Activated T-cell treated with anti-CD3 and anti-CD28 coated beads, Interleukin-2, amount 50 U/mL, for 72 hours (primary cell): ENCODE measurements at places on chromosomes 1 and 21. TPM values are rescaled to one million over a fixed set of nuclear protein-coding genes. Genes with fewer than 3 reads are reported as not detected.
A peak's percentile ranks its signal among the peaks of the same experiment; 100 is the strongest.

Gene MCOLN3
- total RNA-seq: 0.91 TPM

Gene FAM167B
- total RNA-seq: 1.9 TPM

Gene MAP1LC3C
- total RNA-seq: not detected

DNA sequence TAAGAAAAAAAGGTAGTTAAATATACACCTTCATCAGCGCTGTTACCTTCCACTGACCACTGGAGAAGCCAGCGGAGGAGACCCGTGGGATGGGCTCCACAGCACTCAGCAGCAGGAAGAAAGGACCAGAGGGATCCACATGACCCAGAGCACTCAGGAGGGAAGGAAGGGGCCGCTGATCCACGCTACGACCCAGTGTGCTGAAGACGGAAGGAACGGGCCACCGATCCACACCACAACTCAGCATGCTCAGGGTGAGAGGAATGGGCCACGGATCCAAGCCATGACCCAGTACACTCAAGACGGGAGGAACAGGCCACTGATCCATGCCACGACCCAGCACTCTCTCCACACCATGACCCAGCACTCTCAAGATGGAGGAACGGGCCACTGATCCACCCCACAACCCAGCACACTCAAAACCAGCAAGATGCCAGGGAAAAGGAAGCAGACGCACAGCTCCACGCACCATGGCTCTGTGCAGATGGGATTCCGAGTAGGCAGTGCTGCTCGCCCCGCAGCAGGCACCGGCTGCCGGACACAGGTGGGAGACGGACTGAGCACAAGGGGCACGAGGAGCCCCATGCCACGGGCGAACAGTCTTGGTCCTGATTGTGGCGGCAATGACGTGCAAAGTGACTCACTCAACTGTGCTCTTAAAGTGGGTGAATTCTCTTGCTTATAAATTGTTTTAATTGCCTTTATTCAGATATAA is 8.7 kb downstream of the WRAP73 start:
- no peak for DNase-seq

- DNase-seq: peak; percentile 71
These were observed 711 bp downstream of the GADD45A start for GRCh38 chr1:67685558-67686266.

DNA sequence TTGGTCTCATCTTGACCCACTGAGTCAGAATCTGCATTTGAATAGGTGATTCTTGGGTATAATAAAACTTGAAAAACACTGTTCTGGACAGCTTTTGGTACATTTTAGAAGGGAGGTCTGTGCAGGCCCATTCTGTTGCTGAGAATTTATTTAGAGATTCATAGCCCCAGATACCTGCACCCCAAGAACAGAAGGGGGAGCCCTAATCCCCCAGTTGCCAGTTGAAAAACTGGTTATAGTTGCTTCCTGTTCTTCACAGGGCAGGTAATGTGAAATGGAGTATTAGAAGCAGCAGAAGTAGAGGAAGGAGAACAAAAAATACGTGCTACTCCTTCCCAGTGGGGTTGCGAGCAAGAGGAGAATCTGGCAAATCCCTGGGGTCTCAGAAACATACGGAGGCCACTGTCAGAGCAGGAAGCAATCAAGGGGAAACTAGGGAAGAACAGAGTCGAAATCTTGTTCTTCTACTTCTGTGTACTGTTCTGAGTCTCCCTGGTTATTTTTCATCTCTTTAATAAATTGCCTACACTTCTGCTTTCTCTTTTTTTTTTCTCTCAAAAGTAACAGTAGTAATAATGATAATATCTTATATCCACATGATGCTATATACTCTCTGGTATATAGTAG is 4.6 kb upstream of the CLCA2 start:
- DNase-seq: peak; percentile 48

DNA sequence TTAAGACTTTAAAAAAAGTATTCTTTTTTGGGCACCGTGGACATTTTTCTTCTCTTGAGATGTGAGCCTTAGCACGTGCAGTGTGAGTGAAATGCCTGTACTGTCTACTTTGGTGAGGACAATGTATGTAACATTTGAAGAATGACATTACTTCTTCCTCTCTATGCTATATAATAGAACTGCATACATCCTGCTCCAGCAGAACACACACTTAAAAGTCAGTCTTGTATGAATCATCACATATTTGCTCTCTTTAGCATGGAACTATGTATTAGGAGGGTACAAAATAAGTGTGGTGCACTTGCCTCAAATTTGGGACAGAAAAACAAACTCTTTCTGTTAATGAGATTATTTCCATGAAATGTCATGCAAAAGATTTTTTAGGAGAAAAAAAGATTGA is 358.4 kb upstream of the SGIP1 start:
- DNase-seq: no peak

GRCh38 chr1:155681776-155682175 is 6.8 kb downstream of the YY1AP1 start:
- DNase-seq: no peak

- no peak for DNase-seq
These were observed 95.4 kb downstream of the POFUT2 start for GRCh38 chr21:45192332-45192731.

DNA sequence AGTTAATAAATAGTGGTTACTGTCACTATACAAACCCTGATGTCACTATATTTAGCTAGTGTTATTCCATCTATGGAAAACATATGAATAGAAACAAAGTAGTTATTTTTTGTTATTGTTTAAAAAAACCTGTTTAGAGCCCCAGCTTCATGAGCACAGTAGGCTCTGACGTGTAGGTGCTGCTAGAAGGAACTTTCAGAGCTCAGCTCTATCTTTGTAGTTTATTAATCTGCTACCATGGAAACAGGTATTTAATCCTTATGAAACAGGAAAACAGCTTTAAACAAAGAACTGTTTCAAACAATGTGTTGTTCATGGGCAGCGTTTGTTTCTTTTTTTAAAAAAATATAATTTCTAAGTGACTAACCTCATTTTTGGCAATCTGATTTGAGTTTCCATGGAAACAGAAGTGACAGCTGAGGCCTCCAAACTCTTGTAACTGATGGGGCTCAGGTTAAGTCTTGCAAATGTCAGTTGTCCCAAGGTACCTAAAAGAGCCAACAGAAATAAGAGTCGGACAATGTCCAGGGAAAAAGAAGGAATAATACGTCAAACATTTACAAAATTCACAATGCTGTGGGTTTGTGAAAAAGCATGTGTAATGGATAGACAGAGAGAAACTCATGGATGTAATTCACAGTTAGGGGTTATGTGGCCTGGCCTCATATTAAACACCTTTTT is 162.0 kb upstream of the C21orf91 start:
- DNase-seq: no peak

- no peak for DNase-seq
These were observed 248.8 kb downstream of the CTH start for GRCh38 chr1:70659891-70660290.

DNA sequence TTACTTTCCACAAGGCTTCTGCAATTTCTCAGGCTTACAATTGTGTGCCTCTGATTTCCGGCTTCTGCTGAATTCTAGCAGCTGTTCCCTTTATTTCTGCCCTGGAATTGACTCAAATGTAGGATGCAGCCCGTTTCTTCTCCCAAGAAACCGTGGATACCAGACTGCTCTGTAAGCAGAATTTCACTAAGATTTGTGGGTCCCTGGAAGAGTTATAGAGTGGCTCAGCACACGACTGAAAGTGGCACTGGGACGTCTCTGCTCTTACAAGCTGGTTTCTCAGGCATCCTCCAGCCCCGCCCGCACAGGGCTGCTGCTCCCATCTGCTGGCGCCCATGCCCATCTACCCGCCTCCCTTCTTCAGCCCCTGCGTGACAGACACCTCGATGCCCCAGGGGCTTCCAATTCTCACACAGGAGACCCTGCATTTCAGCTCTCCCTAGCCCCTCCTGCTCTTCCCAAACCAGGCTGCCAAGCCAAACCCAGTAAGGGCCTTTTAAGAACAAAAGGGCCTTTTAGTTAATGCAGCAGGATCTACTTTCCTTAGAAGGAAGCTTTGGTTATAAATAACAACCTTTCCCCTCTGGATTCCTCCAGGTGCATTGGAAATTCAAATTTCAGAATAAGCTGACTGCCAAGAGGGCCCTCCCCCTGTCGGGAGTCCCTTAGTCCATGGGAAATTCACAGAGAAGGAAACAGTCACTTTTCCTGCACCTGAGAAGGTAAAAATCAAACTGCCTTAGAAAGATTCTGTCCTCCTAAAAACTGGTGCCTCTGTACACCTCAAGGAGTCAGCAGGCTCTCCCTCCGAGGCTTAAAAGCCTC is 45.4 kb upstream of the TENT5B start:
- no peak for DNase-seq

DNA sequence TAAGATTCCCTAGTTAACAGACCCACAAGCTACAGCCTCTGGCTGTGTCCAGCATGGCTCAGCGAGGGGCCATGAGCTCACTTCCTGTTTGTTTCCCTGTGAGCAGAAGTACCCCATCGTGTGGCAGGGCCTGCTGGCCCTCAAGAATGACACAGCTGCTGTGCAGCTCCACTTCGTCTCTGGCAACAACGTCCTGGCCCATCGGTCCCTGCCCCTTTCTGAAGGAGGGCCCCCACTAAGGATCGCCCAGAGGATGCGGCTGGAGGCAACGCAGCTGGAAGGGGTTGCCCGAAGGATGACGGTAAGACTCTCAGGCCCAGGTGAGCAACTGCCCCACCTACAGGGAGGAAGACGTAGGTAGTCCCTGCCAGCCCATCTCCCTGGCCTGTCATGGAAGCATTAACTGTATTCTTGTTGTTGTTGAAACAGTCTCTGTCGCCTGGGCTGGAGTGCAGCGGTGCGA is 38.2 kb downstream of the ZBTB17 start:
- no peak for DNase-seq

DNA sequence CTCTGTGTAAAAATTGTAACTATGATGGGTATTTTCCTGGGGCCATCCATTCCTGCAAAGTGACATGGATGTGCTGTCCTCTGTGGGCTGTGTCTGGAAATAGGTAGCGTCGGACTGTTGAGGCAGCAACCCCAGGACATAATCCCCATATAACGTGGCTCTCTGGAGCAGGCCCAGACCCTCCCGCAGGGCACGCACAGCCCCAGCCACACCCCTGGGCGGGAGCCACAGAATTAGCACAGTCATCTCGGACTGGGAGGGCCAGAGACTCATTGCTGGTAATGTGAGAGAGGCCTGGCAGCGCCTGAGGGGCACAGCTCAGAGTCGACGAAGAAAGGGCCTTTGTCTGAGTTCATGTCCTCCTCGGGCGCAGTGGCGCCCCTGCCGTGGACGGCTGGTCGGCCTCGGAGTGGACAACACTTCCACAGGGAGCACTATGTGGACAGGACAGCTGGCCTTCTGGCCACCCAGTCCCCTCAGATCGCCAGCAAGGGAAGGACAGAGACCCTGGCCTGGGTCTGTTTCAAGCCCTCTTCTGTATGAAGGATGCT is 20.1 kb downstream of the SIM2 start:
- no peak for DNase-seq

- no peak for DNase-seq
These were observed 909 bp upstream of the APP start for GRCh38 chr21:26171258-26172100.

- no peak for DNase-seq
These were observed 73.8 kb upstream of the S1PR1 start for GRCh38 chr1:101162736-101163735.

- peak; percentile 69 for DNase-seq
These were observed at the start of gene FAM131C for GRCh38 chr1:16073490-16074119. Gene FAM131C (minus strand): TSS chr1:16073651. CDS start chr1:16073442, 209 bp downstream.

DNA sequence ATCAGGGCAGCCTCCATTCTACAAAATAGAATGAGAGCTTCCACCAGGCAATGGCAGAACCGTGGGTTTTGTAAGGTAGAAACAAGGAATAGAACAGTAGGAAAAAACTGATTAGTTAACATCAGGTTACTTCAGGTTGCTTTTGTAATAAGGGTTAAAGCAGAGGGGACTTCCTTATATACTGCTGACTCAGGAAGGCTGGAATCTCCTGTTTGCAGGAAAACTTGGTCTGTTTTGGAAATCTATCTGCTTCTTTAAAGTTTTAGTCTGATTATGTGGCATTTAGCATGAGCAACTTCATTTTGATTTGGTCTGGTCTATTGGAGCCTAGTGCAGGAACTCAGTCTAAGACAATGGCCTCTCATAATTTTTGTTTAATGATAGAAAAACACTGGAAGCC is 32.7 kb upstream of the RAB4A start:
- DNase-seq: no peak

DNA sequence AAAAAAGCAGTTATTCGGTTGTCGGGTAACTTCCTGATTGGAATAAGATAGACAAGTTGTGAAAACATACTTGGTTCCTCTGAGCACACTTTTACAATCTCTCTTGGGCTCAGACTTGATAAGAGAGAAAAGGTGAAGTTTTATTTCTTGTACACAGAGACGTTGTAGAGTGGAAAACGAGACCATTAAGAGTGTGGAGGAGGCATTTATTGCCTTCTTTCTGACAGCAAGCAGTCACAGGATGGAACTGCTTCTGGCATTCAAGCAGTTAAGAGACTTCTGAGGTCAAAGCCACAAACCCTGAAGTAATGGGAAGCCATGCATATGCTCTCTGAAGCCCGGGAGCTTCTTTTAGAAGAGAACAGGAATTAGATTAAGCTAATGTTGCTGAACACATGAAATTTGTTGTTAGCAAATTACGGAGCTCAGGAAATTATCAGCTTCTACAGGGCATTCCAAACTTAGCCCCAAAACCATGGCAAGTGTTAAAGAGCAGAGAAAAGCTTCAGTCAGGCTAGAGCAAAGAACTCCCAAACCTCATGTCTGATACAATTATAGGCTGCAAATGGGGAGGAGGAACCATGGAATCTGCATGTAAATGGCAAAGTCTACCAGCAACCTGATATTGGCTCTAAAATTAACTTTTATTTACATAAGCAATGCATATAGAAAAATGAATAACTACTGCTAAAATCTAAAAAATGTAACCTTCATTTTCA is 26.0 kb downstream of the S1PR1 start:
- no peak for DNase-seq

- no peak for DNase-seq
These were observed 13.5 kb downstream of the FUCA1 start for GRCh38 chr1:23854568-23854967.

GRCh38 chr1:68221001-68221979 is 11.0 kb downstream of the WLS start:
- DNase-seq: no peak
